ENCODE measurements at places on chromosomes 2 and 18.

- no peak for DNase-seq
Observed at GRCh38 chr2:4529738-4530137, 826.4 kb downstream of the DCDC2C start.

- peak; percentile 3 for DNase-seq
Observed at GRCh38 chr18:5058768-5059695, 138.0 kb downstream of the AKAIN1 start.

DNA sequence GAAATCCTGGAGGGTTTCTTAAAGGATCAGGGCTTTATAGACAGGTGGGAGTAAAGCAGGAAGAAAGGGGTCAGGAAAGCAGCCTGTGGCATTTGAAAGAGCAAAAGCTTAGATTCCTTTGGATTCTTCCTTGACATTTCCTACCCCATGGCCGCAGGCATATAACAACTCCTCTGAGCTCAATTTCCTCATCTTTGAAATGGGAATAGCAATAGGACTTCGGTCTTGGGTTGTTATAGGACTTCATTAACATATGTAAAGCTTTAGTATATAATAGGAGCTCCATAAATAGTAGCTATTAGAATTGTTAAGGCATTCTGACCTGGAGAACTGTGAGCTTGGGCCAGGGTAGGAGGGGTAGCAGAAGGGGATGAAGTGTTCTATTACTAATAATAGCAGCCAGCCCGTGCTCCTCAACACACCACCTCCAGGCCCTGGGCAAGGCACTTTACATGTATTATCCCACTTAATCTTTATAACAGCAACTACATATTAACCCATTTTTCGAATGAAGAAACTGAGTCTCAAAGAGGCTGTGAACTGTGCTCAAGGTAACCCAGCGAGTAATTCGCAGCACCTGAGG is 10.6 kb downstream of the ZFP36L2 start:
- DNase-seq, result no peak

GRCh38 chr2:120669971-120670370 is 65.7 kb upstream of the GLI2 start:
- DNase-seq, result no peak

DNA sequence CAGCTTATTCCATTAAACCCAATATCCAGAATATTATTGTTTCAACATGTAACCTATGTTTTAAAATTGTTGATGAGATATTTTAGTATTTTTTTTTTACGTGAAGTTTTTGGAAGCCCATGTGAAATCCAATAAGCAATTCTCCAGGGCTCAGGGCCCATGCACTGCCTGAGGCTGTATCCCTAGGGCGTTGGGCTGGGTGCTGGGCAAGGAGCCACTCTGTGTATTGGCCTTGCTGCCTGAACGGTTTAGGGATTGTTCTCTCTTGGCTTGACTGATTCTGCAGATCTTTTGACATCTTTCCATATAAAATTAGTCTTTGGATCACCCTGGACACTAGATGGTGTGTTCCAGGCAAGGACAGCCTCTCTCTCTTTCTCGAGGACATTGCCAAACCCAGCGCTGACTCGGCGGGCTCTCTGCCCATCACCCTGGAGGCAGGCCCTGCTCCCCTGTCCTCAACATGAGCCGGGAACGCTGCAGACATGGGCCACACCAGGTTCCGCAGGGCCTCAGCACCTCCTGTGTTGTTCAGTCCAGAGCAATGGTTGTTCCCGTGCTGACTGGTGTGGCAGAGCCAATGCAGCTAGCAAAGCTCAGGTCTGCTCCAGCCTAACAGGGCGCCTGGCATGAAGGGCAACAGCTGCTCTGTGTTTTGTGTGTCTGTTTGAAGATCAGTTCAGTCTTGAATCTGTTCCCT is 163.0 kb downstream of the SEPTIN10 start:
- no peak for DNase-seq

GRCh38 chr2:113211226-113212105 is 37.7 kb downstream of the PSD4 start:
- DNase-seq, result no peak

DNA sequence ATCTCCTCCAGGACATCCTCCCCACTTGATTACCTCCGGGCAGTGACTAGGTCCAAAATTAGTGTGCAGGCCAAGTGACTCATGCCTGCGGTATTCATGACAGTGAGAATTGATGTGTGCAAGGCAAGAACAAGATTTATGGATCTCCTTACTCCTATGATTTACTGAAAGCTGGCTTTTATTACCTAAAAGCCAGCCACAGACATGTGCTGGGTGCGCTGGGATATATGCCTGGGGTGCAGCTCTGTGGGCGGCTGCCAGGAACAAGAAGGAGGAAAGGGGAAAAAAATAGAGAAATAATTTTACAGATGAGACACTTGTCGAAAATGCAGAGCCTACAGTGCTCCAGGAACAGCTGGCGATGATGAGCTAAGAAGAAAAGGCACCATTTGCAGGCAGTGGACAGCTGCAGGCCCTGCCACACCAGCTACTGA is 359.3 kb downstream of the CMPK2 start:
- no peak for DNase-seq

GRCh38 chr2:236776695-236777251 is 207.1 kb downstream of the ACKR3 start:
- DNase-seq, result no peak

Measured in stimulated activated CD8-positive, alpha-beta memory T cell treated with anti-CD3 and anti-CD28 coated beads, Interleukin-12 subunit alpha, Interleukin-12 subunit beta, amount 100 ng/mL, for 1 hour (primary cell).